ENCODE measurements at places on chromosomes 7 and 10.

GRCh38 chr10:88881922-88882645 is 2.0 kb downstream of the STAMBPL1 start:
- DNase-seq: peak; percentile 14

DNA sequence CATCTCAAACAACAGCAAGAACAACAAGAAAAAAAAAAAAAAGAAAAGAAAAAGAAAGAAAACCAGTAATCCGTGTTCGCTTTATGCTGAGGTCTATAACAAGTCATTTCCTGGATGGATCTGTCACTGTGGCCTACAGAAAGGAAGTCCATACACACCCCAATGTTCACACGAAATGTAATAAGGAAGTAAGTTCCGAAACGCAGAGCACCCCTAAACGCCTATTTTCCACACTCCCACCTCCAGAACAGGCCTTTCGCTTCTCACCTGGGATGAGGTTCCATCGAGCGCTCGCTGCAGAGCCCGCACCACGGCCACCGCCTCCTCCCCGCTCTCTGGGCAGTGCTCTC is 735 bp downstream of the ZNF394 start:
- DNase-seq: no peak

DNA sequence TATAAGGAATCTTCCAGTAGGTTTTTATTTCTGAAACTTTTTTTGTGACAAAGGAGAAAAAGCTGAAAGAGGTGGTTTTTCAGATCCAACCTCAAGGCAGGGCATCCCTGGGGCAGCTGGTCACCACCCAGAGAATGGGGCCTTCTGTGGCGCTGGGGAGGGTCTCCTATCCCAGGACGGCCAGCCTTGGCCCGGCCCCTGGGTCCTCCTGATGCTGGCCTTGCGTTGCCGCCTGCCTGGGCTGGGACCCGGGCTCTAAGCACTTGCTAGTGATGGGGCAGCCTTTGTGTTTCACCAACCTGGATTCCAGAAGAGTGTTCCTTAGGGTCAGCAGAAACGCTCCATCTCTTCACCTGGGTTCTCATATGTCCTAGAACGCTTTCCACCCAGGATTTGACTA is 16.3 kb downstream of the SHH start:
- no peak for DNase-seq

DNA sequence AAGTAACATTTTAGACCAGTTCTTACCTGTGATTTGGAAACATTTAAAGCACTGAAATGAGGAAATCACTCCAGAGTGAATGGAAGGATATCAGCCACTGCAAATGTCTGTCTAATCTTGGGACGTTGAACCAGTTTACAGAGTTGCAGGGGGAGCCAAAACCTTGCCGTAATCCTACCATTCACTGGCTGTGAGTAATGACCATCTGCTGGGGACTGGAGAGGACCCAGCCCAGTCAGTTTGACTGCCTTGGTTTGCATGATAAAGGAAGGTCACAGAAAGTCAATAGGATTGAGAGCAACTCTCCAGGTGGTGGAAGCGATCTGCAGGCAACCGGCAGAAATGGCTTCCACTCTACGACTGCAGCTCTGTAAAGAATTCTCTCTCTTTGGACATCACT is 167.2 kb downstream of the AKR1D1 start:
- peak; percentile 72 for DNase-seq

DNA sequence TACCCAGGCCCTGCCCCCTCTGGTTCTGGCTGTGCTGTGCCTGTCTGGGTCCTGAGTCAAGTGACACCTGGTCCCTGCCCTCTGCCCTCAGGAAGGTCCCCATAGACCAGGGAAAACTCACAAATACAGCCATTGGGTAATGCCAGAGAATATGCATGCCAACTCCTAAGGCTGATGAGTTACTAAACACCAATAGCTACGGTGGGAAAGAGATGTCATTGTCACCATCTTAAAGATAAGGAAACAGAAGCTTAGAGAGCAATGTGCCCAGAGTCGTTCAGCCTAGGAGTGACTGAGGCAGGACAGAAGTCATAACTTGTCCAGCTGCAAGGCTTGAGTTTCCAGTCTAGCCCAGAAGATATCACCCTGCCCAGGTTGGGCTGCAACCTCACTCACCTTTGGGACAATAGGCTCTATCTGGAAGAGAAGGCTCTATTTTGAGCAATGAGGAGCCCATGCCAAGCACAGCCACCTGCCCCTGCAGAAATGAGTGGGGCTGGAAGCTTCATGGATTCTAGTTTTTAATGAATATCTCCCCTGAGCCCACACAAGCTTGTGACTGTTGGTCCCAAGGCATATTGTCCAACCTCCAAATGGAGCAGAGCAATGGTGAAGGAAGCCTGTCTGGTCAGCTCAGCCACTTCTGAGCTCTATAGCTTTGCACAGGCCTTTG is 42.6 kb downstream of the ZNF273 start:
- no peak for DNase-seq

DNA sequence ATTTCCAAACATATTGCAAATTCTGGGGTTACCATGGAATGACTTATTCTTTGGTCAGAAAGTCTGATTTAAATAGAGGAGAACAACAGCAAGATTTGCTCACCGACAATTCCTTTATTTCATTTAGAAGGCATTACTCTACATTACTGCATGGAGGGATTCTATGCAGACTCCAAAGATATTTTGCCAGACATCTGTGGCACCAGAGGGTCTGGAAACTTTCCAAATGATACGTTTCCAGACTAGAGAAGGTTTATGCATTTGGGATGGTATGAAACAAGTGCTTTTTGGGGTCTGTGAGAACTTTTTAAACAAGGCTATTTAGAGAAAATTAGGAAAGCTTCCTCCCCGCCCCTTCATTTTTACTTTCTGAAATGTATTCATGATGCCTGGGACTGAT is 125.3 kb downstream of the SAMD9 start:
- DNase-seq: no peak

GRCh38 chr7:139426258-139427028 is 57.0 kb downstream of the KLRG2 start:
- no peak for DNase-seq

DNA sequence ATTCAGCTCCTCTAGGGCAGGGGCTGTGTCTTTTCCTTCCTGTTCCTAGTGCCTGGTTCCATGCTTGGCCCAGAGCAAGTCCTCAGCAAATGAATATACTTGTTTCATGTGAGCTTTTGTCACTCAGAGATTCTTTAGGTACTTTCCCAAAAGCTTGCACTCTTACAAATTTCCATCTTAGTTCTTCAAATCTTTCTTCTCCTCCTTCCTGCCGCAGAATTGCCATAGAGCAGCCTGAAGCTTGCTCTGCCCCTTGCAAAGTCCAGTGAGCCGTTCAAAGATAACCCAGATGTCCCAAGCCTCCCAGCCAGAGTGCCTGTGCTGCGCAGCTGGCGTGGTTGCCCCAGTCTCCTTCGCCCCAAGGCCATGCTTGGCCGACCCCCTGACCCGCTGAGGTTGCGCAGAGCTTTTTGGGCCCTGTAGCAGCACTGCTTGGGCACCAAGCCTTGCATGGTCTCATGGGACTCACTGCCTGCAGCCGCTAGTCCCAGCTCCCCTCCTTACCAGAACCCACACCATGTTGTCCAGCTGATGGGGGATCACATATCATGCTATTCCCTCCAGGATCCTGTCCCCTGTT is 20.7 kb downstream of the CHST3 start:
- no peak for DNase-seq

DNA sequence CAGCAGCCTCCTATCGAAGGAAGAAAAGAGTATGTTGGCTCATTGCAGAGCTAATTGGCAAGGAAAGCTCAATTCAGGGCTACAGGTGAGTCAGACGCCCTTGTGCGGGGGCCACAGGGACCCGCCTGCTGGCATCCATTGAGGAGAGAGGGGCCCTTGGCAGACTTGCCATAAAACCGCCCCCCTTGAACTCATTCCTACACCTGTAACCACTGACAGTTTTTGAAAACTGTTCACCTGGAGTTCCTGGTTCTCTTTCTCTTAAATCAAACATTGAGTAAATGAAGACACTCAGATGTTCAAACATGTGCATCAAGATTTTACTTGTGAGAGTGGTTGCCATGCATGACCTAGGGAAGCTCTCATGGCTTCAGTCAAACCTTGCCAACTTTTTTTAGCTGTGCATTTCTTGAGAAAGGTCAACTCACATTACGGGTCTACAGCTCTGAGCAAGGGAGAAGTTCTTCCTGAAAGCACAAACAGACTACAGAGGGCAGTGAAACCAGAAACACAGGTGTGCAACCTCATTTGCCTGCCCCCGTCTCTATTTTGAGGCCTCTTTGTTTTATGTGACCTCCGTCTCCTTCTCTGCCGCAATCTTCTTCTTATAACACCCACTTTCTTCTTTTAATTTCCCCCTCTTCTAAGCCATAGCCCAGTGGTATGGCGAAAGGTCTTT is 87.8 kb downstream of the TBXAS1 start:
- DNase-seq: no peak

DNA sequence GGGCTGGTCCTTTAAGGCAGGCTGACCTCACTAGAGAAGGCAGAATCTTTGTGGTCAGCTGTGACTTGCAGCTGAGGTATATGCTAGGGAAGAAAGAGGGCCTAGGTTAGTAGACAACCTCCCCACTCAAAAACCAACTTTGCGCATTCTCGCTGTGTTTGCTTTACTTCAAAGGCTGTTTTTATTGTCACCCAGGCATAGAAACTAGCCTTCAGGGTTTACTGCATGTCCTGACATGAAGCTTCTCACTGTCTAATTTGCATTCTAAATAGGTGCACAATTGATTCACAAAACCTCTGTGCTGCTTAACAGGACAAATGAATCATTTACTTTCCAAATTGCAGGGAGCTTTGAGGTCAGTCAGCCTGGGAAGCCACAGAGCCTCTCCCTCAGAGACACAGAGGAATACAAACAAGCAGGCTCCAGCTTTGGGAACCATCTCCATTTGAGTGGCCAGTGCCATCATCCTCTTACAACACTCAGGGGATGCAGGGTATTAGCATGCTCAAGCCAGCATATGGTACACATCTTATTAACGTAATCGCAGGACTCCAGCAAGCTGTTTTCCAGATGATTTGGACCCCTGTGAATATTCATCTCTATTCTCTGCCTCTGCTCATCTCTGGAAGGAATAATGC is 596.4 kb upstream of the GHITM start:
- DNase-seq: peak; percentile 55

DNA sequence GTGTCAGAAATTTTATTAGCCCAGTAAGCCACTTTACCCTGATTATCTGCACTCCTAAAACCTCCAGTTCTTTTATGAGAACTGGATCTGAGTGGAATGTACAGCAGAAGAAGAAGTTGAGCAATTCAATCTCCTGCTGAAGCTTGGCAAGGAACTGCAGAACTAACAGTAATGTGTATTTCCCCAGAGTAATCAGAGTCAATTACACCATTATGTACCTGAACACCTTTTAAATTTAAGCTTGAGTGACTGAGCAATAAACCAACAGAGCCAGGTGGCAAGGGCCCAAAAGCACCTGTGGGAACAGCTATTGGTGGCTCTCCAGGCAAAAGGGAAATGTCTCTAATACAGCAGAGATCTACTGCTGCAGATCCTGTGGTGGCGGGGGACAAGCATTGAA is 40.1 kb upstream of the AKR1C2 start:
- no peak for DNase-seq

- no peak for DNase-seq
Measured at GRCh38 chr7:75989500-75990388, 4.7 kb downstream of the TMEM120A start.

DNA sequence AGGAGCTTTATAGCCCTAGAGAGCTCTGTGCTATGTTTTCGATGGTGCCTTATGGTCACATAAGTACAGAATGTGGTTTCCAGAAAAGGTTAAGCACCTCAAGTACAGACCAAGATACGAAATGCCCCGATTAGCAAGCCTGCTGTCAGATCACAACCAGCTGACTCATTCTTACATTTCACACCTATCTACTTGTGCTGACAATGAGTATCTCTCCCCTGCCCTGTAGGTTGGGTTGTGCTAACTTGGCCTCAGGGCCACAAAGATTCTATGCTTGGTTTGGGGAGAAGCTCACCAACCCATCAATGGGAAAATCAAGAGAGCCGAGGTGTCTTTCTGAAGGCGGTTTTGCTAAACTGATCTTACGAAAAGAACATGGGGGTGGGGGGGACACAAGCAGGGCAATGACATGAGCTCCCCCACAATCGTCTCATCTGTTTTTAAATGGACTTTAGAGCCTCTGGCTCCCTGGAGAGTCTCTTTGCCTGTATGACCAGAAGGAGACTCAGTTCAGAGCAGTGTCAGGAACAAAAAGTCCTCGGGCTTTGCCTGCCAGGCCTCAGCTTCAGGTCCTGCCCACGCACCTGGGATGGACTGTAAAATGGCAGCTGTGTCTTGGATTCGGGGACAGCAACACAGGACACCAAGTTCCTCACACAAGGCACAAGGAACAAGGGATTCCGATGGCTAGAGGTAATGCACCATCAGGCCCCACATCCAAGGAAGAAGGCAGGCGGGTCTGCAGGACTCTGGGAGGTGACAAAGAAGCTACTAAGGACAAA is 55.1 kb downstream of the FAM53B start:
- no peak for DNase-seq

- no peak for DNase-seq
Measured at GRCh38 chr10:31030260-31030659, 1.4 kb downstream of the ZNF438 start.

GRCh38 chr10:124629415-124629814 is 114.8 kb downstream of the FAM53B start:
- no peak for DNase-seq

DNA sequence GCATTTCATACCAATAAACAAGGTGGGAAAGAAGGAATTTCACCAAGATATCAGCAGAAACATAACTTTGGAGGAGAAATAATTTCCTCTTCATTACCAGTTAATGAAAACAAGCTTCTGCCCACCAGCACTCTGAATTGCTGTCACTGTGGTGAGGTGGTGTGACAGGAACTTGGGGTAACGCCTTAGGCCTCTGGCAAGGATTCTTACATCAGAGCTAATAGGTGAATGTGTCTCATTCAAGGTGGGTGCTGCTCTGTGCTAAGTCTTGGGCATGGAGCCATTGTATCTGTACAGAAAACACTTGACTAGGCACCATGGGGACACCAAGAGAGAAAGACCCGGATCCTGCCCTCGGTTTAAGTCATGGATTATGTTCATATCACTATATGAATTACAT is 8.3 kb upstream of the LOXL4 start:
- no peak for DNase-seq

DNA sequence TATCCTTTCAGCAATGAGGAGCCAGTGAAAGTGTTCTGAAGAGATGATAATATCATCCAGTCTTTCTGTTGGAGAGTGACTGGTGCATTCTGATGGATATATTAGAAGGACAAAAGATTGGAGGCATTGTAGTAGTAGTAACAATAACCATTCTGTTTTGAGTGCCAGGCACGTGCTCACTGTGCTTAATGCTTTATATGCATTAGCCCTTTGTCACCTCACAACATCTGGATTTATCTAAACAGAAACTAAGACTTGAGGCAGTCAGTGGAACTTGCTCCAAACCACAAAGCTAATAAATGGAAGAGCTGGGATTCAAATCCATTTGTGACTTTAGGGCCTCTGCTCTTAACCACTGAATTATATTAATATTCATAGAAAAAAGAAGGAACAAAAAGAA is 84.5 kb upstream of the OIT3 start:
- no peak for DNase-seq

DNA sequence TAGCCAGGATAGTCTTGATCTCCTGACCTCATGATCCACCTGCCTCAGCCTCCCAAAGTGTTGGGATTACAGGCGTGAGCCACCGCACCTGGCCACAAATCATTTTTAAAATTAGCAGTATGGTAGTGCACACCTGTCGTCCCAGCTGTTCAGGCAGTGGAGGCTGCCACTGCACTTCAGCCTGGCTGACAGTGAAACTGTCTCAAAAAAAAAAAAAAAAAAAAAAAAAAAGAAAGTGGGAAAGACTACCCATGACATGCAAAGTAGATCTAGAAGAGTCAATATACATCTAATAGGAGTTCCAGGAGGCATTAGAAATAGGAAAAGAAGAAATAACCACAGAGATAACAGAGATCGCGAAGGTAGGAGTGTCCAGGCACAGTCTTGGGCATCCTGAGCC is 3.2 kb downstream of the CSGALNACT2 start:
- no peak for DNase-seq

All from eye (tissue), 1 donor.